ENCODE measurements at places on chromosomes 5 and 9.

DNA sequence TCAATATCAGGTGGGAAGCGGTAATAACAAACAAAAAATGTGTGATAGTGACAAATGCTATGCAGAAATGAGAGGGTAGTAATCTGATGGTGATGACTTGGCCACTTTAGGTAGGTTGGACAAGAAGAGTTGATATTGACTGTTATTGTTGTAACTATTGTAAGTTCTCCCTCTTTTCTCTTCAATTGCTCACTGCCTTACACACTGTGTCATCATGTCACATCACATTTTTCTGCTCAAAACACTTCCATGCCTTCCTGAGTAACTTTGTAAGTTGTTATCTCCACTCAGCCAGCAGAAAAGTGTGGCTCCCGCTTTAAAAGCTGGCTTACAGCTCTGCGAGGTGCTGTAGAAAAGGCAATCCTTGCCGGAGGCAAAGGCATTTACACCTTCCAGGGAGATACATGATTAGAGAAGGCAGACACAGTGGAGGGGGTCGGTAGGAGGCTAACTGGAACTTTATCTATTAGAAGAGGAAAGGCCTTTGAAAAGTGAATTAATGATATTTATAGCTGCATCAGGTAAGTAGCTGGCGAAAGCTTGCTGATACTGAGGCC is 85.2 kb upstream of the CLINT1 start:
- no peak for DNase-seq

- DNase-seq, result peak; percentile 6
Observed at GRCh38 chr5:80837679-80838078, 122.5 kb upstream of the RASGRF2 start.

DNA sequence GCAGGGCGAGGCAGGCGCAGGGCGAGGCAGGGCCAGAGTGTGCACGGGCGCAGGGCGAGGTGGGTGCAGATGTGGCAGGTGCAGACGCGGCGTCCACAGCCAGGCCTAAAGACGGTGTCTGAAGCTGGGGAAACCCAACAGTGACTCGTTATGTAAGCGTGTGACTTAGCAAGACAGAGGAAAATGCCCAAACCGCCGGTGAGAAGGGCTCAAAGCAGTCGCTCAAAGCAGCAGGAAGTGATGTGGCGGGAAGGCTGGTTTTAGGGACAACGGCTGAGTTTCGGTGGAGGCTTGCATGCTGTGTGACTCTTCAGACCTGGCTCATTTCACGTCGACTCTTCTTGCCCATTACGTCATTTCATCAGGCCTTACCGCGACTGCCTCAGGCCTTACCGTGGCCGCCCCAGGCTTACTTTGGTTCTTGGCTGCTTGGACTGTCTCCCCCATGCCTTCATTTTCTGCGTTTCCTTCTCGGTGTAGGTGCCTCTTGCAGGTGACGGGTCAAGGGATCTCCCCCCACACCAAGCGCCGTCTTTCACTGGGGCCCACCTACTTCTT is 50.5 kb upstream of the EXOC3 start:
- peak; percentile 58 for DNase-seq

DNA sequence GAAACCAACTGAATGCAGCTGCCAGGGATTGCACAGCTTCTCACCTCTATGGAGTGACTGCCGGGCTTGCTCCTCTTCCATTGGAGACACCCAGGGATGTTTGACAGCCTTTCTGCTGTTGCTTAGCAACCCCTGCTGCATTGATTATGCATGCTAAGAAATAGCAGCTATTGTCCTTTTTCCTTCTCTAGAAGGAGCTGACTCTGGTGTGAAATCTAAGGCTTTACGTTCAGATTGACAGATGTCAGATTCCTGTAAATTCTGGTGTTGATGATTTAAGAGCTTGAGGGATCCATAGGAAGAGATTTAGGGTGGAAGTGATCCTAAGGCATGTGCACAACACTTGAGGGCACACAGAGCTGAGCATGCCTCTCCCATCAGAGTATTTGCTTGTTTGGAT is 267.7 kb downstream of the NTRK2 start:
- DNase-seq, result no peak

GRCh38 chr9:13478160-13478559 is 198.7 kb upstream of the MPDZ start:
- no peak for DNase-seq

DNA sequence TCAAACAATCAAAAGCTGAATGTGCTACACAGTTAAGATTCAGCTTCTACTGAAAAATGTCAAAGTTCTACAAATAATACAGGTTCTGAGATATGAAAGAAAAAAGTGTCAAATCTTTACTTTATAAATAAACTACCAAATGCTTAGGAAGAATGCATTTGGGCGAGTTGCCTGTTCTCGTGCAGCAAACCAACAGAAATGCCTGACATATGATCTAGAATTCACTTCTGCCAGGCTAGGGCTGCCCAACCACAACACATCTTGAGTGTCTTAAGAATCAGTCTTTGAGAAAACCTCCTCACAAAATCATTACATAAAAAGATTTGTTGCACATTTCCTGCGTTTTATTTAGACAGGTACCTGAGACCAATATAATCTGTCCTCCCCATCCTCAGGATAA is 42.2 kb downstream of the ANKH start:
- no peak for DNase-seq

DNA sequence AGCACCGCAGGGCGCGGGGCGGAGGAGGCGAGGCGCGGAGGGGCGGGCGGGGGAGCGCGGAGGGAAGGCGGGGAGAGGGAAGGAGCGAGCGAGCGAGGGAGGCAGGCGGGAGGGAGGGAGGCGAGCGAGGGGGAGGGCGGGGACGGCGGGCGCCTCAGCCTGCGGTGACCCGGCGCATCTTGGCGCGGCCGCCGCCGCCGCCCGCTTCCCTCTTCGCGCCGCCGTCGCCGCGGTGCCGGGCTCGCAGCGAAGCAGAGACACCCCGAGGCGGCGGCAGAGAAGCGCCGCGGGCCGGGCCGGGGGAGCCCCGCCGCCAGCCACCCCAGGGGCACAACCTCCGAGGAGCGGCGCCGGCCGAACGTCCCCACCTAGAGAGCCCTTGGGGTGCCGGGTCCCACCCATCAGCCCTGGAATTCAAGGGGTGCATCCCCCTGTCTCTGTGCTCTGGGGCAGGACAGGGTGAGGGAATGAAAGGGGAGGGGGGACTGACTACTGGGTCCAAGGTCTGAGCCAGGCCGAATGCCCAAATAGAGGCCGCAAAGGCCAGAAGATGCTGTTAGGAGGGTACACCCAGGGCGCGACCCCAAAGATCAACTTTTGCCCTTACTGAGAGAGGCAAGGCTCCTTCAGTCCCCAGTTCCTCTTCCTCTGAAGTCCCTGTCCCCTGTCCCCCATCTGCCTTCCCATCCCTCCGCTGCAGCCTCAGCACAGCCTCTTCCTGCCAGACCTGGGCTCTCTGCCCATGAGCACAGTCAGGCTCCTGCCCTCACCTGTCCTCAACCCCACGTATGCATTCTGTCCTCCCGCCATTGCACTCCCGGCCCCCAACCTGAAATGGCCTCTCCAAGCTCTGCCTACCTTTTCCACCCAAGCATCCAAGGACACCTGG is at the start of gene ADAMTS2:
TSS of gene ADAMTS2 (minus strand) at position 29 of the 889 bp plus-strand sequence. CDS start 133 bp downstream, outside the sequence.
- no peak for DNase-seq

- DNase-seq, result no peak
Observed at GRCh38 chr5:166725593-166725992, 1565.9 kb upstream of the WWC1 start.

DNA sequence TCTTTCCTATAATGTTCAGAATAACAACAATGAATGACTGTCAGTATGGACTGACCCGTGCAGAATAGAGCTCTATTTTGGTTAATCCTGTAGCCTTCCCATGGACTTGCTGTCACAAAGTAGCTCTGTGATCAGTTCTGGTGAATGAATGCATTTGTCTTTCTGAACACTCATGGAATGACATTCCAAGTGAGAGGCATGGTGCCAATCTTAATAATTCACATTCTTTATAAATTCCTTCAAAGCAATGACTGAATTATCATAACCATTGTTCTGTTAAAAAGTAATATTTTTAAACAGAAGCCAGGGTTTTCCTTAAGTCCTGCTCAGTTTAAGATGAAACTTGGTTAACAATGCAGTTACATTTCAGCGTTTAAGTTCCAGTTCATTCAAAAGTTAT is 360.5 kb downstream of the ICE1 start:
- DNase-seq, result no peak

- no peak for DNase-seq
Observed at GRCh38 chr5:180171568-180172094, 37.4 kb downstream of the RASGEF1C start.

DNA sequence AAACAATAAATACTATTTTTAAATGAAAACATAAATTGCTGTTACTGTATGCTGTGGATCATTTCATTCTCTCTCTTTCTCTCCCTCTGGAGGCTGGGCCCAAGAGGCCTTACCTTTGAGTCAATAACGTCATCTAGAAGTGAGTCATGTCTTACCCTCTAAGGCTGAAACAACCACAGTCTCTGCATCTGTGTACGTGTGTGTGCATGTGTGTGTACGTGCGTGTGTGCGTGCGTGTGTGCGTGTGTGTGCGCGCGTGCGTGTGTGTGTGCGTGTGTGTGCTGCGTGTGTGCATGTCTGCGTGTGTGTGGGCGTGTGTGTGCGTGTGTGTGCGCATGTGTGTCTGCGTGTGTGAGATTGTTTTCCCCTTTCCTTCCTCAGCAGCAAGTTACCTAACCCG is 13.6 kb upstream of the IL17B start:
- no peak for DNase-seq

DNA sequence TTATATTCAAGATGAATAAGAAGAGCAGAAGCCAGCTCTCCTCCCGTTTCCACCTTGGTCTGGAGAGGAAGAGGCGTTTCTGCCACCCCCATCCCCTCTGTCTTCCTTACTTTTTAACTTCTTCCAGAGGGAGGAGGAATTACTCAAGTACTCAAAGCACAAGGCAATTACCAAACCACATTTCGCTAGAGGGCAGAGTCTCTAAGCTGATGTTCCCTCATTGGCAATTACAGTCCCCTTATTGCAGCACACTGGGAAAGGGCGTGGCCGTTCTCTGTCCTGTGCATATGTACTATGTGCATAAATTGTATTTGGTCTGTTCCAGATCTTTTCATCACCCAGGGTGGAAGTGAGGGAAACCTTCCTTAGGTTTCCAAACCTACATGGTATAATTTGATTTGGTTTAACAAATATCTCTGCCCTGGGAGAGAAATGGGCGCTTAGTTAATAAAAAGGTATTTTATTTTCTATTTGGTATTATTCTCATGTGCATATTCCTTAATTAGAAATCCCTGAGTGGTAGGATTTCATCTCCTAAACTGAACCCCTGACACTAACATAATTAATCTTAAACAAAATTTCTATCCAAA is 29.8 kb upstream of the ALDOB start:
- DNase-seq, result no peak

GRCh38 chr9:36548454-36548853 is 24.2 kb upstream of the MELK start:
- DNase-seq, result no peak

DNA sequence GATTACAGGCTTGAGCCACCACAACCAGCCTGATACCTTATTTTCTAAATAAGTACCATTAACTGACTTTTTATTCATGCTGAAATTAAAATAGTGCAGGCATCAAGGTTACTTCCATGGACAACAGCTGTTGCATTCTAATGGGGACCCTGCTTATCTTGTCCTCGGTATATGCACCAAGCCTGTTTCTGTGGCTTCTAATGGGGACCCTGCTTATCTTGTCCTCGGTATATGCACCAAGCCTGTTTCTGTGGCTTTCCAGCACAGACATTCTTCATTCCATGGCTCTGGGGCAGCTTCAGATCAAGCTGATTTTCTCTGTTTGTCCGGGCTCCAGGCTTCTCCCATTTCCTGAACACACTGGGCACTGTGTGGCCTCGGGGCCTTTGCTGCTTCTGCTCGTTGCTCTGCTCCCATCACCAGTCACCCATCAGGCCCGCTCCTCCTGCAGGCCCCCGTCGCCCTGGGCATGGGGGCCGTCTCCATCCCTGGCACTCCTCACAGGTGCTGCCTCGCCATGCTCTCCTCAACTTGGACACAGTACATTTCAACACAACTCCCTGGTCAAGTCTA is 30.7 kb downstream of the ZNF354A start:
- DNase-seq, result no peak

GRCh38 chr9:16335788-16336580 is 534.5 kb downstream of the BNC2 start:
- no peak for DNase-seq

DNA sequence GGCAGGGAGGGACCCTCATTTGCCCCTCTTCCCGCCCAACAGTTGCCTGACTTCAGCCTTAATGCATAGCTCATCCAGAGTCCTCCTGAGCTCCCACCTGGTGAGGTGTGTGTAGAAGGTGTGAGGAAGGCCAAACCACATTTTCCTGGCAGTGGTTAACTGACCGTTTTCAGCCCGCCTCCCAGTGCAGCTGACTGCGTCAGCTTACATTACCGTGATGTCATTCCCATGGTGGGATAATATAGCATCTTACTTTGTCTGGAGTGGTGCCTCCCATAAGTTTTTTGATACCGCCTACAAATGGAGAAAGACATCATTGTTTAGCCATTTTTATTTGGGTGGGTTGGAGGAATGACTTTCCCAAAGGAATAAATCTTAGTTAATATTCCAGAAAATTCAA is 151.9 kb downstream of the C9orf152 start:
- no peak for DNase-seq

DNA sequence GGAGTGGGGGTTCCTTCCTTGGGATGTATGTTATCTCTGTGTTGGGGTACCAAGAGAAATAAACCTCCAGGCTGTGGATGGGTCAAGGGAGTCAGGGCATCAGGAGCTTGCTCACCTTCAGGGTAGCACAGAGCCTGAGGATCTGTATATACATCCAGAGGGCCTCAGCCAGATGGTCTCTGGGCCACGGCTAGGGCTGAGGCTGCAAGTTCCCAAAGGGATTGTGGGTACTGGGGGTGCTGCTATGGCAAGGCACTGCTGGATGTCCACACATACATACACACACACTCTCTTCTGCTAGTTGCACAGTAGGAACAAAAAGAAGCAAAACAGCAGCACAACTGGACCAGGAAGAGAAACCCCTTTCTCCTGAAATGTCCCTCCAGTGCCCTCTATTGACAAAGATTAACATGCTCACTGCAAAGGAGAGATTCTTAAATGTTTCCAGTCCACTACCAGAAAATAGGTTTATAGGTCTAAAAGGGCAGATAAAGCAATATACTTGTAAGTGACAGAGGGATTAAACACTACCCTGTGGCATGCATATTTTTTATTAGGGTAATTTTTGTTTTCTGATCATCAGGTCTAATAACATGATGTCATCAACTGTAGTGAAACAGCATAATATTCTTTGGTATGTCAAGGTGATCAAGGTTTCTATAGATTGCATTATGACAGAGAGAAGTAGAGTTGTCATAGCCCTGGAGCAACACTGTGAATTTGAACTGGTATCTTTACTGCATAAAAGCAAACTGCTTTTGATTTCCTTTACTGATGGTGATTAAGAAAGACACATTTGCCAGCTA is 56.3 kb upstream of the KCNN2 start:
- no peak for DNase-seq

Data from CD4-positive, alpha-beta T cell treated with Interleukin-12 subunit alpha and Interleukin-12 subunit beta, for 1 hour (primary cell).